ENCODE measurements at places on chromosomes 12 and 14. TPM values are rescaled to one million over a fixed set of nuclear protein-coding genes. Genes with fewer than 3 reads are reported as not detected.

Gene ARMH4
- 11.3 TPM for total RNA-seq

Gene STAC3
- total RNA-seq: 202 TPM

Gene KRT73
- total RNA-seq: 0.09 TPM

Gene VASH1
- 18.6 TPM for total RNA-seq

Gene SLC6A13
- total RNA-seq: 2.4 TPM

Gene NRIP2
- 2.3 TPM for total RNA-seq

Gene EXOC3L4
- 0.75 TPM for total RNA-seq

Gene IAPP
- not detected for total RNA-seq

Gene SLC25A47
- 0.09 TPM for total RNA-seq

Gene OR4E2
- not detected for total RNA-seq

Gene ENDOU
- 0.31 TPM for total RNA-seq

Gene EFS
- 20.8 TPM for total RNA-seq

Gene NCOR2
- 48.1 TPM for total RNA-seq

Gene RIN3
- 4.3 TPM for total RNA-seq

Gene RNF212B
- not detected for total RNA-seq

Gene ACTR10
- 67.7 TPM for total RNA-seq

Gene SETD1B
- 3.6 TPM for total RNA-seq

Gene AQP6
- 0.13 TPM for total RNA-seq

Gene REM2
- total RNA-seq: 0.13 TPM

Gene PTPN11
- 45.6 TPM for total RNA-seq

Gene CD27
- 0.27 TPM for total RNA-seq

Gene RESF1
- 25.6 TPM for total RNA-seq

Gene HELB
- 2.8 TPM for total RNA-seq

Gene COPZ1
- total RNA-seq: 143 TPM

Gene SYNE3
- 14.5 TPM for total RNA-seq

Measured in muscle of leg (tissue), 16 donors.